KBM-7 (cell line): ENCODE measurements at places on chromosomes 7 and 10.

DNA sequence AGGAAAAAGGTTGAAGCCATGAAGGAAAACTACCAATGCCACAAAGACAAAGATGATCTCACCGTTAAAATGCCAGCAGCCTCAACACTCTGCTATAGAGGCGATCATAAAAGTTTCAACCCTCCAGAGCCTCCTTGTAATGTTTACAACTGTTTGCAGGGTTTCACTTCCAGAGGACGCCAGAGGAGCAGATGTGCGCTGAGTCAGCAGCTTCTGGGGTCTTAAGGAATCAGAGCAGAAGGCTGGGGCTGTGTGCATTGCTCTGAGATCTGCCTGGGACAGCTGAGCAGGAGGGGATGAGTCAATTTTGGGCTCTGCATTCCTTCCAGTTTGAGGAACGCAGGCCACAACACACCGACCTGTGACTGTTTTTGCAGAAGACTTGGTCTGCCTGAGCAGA is 98.3 kb downstream of the TMEM130 start:
- DNase-seq, result no peak

- no peak for DNase-seq
Observed at GRCh38 chr7:17907014-17907413, 33.3 kb downstream of the SNX13 start.

GRCh38 chr10:69217119-69217754 is 2.9 kb upstream of the HKDC1 start:
- no peak for DNase-seq

GRCh38 chr10:77780180-77780579 is 142.6 kb upstream of the KCNMA1 start:
- no peak for DNase-seq

DNA sequence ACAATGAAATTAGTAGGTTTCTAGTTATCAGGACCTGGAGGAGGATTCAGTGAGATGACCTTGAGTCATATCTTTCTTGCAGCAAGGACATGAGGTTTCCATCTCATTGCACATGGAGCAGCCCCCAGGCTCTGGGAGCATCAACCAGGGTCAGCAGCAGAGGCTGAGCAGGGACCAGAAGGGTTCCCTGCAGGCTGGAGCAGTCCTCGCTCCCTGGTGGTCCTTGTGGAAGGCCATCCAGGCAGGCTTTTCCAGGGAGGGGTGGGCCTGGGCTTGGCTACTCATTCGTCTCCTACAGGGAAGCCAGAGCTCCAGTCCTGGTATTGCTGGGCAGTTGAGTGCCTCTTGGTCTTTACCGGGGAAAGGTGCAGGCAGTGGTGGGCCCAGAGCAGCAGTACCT is 587.5 kb downstream of the GLRX3 start:
- no peak for DNase-seq

DNA sequence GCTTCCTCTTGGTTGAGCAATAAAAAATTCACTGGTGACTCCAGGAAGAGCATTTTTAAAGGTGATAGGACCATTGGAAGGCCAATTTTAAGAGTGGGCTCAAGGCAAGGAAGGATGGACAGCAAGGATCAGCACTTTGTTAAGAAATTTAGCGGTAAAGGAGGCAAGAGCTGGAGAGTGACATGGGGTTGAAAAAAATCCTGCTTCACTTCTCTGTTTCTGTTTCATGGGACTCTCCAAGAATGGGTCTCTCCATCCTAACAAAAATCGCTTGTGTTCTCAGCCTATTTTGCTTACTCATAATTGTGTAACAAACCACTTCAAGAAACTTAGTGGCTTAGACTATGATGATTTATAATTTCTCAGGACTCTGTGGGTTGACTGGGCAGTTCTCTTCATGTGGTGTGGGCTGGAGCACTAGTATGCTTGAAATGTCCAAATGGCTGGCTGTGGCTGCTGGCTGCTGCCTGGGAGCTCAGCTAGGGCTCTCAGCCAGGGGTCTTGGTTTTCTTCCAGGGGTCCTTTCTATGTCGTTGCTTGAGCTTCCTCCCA is 59.8 kb upstream of the ZNRF2 start:
- no peak for DNase-seq

- DNase-seq, result no peak
Observed at GRCh38 chr10:78952686-78953085, 116.1 kb upstream of the ZMIZ1 start.

DNA sequence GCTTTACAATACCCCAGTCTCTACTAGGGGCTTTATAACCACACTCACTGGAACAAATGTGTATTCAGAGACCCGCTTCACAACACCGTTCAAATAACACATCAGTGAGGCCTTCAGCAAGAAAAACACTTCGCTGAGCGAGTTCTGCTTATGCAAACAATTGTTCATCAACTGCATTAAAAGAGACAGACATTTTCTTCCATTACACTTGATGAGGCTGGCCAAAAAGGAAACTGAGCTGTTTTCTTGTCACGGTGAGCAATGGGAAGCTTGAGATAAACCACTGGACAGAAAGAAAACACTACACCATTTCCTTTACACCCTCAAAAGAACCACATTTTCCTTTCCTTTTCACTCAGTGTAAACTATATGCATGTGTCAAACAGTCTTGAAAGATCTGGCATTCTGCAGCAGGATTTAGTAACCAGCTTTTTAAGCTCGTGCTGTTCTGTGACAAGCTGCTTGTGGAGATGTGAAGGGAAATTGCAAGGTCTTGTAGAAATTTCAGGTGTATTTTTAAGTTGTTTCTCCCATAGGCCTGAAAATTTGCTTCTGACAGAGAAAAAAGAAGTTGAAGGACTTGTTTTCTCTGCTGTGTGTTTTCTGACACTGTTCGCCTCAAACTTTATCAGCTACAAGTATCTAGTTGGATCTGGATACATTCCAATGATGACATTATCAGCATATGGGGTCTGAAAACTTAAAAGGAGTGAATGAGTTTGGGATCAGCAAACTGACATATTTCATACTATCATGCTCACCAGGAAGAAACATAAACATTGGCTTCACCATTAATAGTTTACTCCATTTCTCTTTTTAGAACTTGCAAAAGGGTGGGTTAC is 693.1 kb downstream of the PARD3 start:
- peak; percentile 28 for DNase-seq

DNA sequence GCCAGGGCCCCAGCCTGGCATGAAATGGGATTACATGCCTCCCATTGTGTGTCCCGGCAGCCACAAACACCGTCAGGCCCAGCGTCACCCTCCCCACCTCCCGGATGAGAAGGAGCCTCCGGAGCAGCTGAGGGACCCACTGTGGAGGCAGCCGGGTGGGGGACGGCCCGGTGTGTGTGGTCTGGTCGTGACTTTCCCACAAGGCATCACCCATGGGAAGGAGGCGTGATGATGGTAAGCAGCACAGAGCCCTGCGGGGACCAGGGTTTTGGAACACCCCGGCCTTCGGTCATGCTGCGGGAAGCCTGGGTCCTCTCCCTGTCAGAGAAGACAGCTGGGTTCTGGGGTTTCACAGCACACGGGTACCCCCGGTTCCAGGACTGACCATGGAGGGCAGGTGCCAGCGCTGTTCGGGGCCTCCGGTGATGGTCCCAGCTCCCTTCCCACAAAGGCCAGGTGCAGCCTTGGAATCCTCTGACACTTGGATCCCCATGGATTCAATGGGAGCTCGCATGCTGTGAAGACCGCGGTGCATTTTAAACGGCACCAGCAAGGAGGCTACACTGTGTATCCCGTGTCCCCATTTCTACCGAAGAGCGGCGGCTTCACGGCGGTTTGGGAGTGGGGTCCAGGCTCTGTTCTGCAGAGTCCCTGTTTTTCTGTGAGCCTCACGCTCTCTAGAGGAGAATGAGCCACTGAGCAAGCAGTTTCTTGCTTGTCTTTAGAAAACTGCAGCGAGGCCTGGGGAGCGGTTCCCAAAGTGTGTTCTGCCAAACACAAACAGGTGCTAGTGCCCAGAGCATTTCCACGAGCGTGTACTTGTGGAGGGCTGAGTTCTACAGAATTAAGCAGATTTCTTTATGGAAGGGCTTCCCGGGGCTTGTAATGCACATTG is 336.0 kb downstream of the ADARB2 start:
- no peak for DNase-seq

GRCh38 chr10:114519756-114520293 is 115.5 kb upstream of the AFAP1L2 start:
- DNase-seq, result no peak

DNA sequence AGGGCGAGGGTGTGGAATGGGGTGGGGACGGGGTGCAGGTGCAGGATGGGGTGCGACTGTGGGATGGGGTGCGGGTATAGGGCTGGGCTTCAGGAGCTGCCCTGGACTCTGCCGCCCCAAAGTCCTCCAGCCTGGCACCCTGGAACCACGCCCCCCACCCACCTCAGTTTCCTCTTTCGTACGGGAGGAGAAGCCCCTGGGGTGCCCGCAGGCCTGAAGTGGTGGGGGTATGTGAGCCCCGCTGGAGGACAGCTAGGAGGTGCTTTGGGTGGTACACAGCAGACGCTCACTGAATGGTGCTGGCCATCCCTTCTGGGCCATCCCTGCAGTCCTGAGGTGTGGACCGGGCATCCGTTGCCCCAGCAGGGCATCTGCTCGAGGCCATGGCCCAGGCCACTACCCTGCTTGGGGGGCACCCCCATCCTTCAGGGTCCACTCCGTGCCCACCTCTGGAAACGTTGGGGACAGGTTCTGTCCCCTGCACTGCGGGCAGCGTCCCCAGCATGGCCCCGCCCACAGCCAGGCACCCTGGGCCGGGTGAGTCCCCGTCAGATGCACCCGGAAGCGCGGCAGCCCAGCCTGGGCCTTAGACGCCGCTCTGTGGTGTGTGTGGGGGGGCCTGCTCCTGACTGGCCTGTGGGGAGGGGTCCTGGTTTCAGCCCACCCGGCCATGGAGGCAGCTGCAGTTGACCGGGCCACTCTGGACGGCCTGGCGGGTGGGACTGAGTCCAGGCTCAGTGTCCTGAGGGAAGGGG is 41.6 kb downstream of the UNCX start:
- no peak for DNase-seq

DNA sequence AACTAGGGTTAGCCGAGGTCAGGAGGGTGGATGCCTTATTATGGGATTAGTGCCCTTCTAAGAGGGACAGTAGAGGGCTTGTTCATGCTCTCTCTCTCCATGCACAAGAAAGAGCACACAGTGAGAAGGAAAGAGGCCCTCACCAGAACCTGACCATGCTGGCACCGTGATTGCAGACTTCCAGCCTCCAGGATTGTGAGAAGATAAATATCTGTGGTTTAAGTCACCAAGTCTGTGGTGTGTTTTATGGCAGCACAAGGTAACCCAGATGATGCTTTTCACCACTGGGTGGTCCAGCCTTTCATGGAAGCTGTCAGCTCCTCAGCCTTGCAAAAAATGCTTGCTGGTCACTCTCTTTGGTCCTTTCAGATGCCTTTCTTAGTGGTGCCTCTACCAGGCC is 175.9 kb downstream of the ANKRD30A start:
- DNase-seq, result no peak

GRCh38 chr7:74506325-74506724 is 52.6 kb downstream of the GTF2IRD1 start:
- no peak for DNase-seq

- DNase-seq, result no peak
Observed at GRCh38 chr10:73634421-73634820, 6.9 kb downstream of the MYOZ1 start.

DNA sequence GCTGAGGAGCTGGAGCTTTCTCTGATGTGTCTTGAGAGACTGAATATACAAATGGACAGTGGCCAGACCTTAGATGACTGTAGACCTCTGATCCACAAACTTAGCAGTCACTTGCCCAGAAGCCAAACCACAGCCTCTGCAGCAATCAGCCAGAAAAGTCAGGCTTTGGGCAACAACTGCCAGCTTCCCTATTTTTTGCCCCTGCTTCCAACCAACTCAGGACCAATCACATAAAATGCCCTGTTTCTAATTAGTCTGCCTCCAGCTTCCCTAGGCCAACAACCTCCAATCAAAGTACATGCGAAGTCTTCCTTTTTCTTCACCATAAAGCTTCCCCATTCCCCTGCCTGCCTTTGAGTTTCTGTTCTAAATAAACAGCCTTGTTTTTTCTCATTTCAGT is 37.8 kb upstream of the CACUL1 start:
- DNase-seq, result peak; percentile 69

DNA sequence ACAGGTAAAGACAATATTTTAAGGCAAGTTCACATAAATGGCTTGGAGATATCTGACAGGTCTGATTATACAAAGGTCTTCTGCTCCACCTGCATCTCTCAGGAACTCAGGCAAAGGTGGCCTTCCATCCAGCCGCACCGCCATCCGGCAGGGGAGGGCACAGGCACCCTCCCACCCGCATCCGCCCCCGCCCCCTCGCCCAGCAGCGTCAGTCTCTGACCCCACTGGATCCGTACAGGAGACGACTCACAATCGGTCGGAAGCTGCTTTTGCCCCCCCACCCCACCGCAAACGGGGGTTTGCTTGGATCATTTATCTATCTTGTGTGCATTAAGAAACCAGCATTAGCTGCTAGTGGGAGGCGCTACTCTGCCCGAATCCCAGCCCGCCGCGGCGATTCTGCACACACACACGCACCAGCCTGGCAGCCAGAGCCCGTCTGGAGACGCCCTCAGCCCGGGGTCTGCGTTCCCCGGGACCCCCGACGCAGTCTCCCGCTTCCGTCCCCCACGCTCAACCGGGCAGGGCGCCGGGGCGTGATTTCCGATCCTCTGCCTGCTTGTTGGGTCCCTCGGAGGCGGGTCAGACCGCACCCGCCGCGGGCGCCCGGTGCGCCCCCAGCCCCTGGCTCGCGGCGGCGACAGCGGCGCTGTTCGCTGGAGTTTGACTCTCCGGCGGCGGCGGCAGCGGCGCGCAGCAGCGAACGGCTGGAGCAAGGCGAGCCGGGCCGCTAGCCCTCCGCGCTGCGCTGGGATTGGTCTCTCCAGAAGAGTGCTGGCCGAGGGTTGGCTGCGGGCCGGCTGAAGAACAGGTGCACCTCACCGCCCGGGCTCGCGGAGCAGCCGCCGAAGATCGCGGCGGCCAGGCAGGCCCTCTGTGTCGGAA is 820 bp upstream of the NRG3 start:
- DNase-seq, result peak; percentile 3

- no peak for DNase-seq
Observed at GRCh38 chr10:119341459-119342301, 134.3 kb downstream of the GRK5 start.

GRCh38 chr7:149286811-149287400 is 24.9 kb downstream of the ZNF783 start:
- DNase-seq, result no peak

DNA sequence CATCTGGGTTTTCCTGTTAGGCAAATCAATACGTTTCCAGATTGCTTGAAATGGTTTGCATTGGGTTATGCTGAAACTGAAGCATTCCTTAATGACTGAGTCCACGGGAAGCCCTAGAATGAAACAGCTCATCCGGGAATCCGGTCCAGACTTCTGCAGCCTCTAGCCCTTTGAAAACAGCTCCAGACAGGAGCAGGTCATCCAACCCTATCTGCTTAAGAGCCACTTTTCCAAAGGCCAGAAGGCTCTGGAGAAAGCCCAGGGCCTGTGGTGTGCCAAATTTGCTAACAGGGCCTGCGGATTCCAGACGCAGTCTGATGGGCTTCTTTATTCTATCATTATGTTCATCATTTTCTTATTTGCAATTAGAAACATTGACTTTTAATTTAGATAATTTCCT is 265.4 kb downstream of the SKIDA1 start:
- no peak for DNase-seq

GRCh38 chr7:28697913-28698563 is 260.1 kb downstream of the TRIL start:
- DNase-seq, result no peak

- DNase-seq, result no peak
Observed at GRCh38 chr10:95457319-95457886, 103.8 kb downstream of the SORBS1 start.
